ENCODE measurements at places on chromosomes 12 and 14.

DNA sequence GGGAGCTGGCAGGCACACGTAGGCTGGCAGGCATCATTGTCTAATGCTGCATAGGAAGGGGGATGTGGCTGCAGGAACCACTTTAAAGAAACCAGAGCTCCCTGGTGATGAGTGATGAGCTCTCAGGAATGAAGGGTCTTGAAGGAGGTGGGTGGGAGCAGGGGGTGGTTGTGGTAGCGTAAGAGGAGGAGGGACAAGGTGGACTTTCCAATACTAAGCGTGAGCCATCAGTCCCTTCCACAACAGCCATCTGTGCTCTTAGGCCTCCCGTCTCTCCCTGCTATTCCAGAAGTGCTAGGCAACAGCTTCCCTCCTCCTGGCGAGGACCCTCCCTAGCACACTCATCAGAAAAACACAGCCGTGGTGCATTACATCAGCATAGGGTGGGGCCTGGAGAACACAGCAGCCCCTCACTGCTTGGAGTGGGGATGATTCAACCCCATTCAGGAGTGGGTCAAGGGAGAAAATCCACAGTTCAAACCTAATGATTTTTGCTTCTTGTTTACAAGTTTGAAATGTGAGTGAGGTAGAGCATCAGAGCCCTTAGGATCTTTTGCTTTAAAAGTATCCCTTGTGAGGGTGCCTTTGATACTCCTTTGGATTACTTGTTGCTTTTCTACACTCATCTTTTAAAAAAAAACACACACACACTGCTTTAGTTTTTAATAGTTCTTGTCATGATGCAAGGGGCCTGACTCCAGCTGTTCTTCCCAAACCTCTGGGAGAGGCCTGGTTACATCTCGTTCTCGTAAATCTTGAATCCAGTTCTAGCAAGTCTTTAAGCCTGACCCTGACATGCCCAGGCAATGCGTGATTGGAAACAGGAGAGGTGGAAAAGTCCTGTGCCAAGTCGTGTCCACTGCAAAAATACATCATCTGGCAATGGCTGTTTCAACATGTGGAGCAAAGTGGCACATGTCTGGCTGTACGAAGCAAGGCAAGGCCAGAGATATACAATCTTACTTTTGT, 356.4 kb upstream of the DDHD1 start:
- DNase-seq = no peak

DNA sequence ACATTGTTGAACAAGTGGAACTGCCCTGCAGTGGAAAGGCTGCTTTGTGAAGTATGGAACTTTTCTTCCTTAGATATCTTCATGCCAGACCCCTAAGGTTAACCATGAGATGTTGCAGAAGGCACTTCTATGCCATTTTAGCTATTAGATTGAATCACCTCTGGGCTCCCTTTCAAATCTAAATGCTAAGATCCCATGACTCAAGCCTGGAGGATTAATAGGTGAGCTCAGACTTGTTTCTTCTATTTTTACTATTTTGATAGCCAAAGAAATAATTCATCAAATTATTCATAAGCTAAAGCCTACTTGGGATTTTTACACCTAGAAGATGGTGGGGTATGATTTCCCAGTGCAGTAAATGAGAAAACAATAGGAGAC, 64.3 kb downstream of the DAD1 start:
- DNase-seq = no peak

- DNase-seq = no peak
Measured at GRCh38 chr12:43728117-43728516, 30.5 kb downstream of the PUS7L start.

GRCh38 chr12:40953076-40953475, 235.0 kb upstream of the PDZRN4 start:
- no peak for DNase-seq

DNA sequence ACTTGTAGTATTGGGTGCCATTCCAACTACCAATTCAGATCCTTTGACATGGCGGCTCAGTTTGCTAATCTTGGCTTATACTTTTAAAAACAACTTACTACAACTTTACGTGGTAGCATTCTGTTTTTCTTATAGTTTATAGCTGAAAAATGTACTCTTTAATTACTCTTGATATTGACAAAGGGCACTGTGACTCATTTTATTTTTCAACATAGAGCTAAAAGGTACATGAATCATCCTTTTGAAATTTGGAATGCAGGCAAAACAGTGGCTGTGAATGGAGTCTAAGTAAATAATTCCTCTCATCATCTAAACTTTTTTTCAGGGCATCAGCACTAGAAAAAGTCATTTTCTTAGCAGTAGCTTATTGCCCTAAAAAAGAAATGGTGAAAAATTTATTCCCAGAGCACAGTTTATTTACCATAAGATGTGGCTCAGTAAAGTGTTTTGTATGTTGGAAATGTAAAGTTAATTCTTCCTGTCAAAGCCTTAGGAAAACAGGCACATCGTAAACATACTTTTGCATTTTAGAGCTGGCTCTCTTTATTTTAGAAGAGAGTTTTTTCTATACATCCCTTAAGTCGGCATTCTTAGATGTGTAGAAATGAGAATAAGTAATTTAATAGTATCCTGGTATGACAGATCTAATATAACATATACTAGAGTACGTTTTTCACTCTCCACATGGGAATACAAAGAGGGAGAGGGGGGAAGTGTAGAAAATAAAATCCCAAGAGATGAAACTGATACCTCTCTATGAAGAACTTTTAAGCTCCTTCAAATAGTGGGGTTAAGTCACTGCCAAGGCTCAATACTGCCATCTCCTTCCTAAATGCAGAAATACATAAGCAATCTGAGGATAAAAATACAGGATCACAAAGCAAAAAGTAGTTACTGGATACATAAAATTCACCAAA, 55.2 kb downstream of the SLC25A21 start:
- no peak for DNase-seq

DNA sequence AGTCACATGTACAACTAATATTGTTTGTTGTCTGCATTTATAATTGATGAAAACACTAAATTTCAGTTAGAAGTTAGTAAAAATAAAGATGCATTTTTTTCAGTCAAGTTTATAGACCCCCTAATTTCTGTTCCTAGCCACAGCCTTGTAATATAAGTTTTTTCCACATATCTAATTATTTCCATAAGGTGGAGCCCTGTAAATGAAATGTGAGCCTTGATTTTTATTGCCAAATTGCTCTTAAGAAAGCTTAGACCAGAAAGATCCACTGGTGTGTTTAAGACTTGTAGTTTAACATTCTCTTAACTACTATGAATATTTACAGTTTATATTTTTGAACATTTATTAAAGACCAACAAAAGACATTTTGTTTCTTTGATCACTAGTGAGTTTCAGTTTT, 322.1 kb upstream of the RGS6 start:
- DNase-seq = no peak

Data from HuH-7 (cell line).